Activated CD8-positive, alpha-beta memory T cell treated with anti-CD3 and anti-CD28 coated beads for 4 hours (primary cell): ENCODE measurements at places on chromosomes 2 and 18.
A peak's percentile ranks its signal among the peaks of the same experiment; 100 is the strongest.

GRCh38 chr18:11751341-11752115, 62.5 kb downstream of the GNAL start:
- no peak for DNase-seq

GRCh38 chr2:25365241-25365640, 23.5 kb upstream of the DNMT3A start:
- no peak for DNase-seq

DNA sequence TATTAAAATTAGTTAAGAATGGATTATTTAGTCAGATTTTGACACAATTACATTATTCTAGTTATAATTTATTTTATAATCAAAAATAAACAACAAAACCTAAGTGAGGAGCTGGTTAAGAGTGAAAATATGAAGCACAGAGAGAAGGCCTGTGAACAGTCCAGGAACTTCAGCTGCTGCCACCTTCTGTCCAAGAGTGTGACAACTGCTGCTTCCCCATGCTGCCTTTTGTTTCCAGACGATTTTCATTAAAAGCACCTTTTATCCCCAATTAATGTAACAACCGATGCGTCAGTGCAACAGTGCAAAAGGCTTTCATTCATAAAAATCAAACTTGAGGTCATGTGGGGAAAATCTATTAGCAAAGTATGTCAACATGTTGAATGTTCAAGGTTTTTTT, 363.6 kb downstream of the CTNNA2 start:
- DNase-seq, result no peak

GRCh38 chr2:20190876-20191713, 33.8 kb downstream of the SDC1 start:
- DNase-seq, result no peak

GRCh38 chr2:47402805-47403608, at the start of gene MSH2:
MSH2 (plus strand) TSS chr2:47403156; CDS start chr2:47403192, 36 bp downstream.
- peak; percentile 83 for DNase-seq

- DNase-seq, result no peak
Measured at GRCh38 chr2:234823877-234824376, 127.9 kb upstream of the SH3BP4 start.

- no peak for DNase-seq
Measured at GRCh38 chr2:95077530-95077825, 44.1 kb downstream of the MRPS5 start.

DNA sequence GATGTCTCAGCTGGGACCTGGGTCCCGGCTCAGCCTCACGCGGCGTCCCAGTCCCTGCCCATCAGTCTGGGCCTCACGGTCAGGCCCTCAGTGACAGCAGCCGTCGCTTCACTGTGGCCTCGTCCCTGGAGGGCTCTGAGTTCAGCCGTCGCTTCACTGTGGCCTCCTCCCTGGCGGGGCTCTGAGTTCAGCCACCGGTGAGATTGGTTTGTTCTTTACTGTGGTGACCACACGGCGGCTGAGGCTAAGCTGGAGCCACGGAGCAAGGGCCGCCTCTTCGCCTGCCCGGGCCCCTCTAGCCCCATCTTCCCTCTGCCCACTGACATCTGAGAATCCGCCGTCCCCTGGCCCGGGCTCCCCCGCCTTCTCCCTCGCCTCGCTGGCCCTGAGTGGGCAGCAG, 51.2 kb downstream of the NFATC1 start:
- no peak for DNase-seq

DNA sequence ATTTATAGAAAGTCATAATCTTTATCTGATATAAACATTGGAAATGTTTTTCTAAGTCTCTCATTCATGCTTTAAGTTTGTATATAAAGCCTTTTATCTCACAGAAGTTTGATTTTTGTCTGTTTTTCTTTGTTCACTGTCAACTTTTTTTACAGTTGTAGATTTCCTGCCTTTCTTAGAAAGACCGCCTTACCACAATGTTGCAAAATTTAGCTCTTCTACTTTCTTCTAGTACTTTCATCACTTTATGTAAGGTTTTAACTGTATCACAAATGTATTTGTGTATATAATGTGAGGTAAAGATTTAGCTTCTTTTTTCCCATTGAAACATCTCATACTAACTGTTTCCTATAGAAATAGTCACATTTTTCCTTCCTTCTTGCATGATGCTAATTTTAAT, 136.1 kb downstream of the DNAH6 start:
- DNase-seq, result no peak

- DNase-seq, result peak; percentile 18
Measured at GRCh38 chr2:231674587-231675338, 33.6 kb upstream of the PTMA start.

DNA sequence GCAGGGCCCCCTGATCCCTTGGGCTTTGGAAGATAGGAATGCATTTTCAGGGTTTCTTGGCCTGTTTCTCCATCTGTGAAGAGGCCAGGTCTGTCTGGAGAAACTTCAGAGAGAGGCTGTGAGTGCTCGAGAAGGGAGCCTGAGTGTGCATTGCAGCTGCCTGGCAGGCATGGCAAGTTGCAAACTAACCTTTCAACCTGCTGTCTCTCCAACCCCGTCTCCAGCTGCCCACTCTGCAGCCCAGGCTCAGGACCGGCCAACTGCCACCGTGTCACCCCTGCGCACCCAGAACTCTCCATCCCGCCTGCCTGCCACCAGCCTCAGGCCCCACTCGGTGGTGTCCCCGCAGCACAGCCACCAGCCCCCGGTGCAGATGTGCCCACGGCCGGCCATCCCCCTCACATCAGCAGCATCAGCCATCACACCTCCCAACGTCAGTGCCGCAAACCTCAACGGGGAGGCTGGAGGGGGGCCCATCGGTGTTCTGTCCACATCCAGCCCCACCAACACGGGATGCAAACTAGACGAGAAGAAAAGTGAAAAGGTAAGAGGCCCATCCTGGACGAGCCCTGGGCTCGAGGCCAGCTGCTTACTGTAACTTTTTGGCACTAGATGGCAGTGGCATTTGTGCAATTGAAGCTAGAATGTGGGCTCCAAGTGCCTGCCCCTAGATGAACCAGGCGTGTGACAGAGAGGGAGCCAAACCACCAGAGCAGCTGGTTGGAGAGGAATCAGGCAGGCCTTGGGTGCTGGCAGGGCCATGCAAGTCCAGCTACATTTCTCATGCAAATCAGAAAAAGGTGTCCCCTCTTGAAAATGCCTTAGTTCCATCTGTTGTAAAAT, 164.6 kb downstream of the SEPTIN10 start:
- DNase-seq, result no peak

DNA sequence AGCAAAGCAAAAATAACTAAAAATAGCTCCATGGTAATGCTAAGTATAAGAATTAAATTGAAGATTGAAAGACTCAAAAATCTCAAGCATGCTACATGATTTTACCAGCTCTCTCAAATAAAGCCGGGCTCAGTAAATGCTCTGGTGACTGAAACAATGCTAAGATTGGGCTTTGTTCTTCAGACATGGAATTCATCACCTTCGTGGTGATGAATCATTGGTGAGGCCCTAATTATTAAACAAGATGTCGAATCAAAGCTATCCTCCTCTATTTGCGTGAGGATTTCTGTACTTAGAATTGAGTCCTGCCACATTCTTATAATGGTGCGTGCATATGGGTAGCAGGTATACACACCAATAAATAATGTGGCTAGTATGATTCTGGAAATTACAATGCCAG, 58.8 kb upstream of the LRRTM1 start:
- DNase-seq, result no peak

DNA sequence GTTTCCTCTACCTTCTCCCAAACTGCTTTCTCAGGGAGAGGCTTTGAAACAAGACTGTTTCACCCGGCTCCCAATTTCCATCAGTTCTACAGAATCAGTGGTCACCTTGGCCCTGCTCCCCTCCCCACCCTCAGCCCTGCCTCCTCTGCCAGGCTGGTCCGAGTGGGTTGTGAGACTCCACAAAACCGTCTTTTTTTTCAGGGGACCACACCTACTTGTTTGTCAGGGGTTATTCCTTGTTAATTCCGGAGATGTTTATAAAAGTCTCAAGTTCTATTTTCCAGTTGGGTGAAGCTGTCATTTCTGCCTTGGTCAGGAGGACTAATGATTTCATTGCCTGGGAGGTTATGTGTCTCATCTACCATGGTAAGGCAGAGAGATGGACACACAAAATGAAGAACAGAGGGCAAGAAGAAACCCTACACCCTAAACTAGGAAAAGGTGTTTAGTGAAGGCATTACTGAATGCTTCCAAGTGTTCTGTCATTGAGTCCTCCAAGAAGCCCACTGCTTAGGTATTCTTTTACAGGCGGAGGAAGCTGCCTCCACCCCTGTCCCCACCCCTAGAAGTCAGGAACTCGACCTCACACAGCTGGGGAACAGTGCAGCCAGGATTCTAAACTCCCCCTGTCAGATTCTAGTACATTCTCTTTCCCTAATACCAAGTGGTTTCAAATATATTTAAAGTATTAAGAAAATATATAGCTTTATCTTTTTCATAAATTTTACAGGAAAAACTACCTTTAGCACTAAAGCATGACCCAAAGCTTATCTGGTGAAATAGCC, 46.3 kb downstream of the COPS8 start:
- no peak for DNase-seq

DNA sequence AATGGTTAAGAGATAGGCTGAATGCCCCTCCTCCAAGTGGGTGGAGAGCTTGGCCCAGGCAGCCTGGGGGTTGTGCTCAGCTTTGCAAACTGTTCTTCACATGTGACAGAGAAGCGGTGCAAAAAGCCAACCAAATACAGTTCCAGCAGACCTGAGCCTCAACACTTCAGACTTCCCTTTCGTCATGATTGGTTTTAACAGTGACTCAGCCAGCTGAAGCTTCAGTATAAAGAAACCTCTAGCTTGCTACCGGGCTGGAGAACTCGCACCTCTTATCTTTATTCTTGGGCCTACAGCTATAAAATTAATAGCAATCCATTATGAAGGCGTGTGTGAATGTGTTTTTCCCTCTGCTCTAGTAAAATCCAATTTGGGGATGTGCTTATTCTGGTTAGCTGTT, 20.0 kb downstream of the SETBP1 start:
- no peak for DNase-seq

- DNase-seq, result no peak
Measured at GRCh38 chr2:122795763-122796162, 1040.3 kb downstream of the TSN start.

- DNase-seq, result no peak
Measured at GRCh38 chr2:147603447-147603846, 241.4 kb upstream of the ACVR2A start.

DNA sequence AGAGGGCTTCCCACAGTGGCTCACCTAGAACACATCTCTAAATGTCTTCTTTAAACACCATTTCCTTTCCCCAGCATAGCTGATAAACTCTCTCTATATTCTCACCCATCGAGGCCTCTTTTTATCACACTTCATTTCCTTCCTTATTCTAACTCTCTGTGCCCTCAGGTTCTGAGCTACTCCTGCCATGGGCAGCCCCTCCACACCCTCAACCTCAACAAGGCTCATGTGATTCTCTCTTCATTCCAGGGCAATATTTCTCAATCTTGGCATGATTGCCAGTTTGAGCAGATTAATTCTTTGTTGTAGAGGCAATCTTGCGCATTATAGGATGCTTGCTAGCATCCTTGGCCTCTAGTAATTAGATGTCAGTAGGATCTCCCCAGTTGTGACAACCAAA, 999.1 kb downstream of the TSN start:
- no peak for DNase-seq

- no peak for DNase-seq
Measured at GRCh38 chr2:232389327-232389726, 10.8 kb downstream of the ALPP start.

DNA sequence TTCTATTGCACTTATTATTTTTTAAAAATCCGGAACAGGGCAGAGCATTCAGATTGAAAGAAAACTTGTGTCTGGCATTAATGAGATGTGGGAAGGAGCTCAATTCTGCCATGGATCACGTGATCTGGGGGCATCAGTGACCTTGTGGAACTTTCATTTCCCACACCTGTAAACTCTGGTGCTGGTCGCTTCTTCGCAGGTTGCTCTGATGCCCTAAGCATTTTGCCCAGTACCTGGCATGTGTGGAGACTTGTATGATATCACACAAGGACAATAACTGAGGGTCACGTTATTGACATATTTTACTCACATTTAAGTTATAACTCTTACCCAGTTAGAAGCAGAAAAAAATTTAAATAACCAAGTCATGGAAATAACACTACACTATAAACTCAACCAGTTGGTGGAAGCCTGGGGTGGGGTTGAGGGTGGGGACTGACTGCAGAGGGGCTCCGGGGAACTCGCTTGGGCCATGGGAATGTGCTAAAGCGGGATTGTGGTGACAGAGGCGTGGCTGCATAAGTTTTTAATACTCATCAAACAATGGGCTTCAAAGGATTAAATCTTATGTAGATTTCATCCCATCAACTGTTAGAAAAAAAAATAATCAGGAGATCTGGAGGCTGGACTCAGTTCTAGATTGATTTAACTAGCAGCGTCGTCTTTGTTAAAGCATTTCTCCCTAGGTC, 36.5 kb downstream of the ST3GAL5 start:
- no peak for DNase-seq

DNA sequence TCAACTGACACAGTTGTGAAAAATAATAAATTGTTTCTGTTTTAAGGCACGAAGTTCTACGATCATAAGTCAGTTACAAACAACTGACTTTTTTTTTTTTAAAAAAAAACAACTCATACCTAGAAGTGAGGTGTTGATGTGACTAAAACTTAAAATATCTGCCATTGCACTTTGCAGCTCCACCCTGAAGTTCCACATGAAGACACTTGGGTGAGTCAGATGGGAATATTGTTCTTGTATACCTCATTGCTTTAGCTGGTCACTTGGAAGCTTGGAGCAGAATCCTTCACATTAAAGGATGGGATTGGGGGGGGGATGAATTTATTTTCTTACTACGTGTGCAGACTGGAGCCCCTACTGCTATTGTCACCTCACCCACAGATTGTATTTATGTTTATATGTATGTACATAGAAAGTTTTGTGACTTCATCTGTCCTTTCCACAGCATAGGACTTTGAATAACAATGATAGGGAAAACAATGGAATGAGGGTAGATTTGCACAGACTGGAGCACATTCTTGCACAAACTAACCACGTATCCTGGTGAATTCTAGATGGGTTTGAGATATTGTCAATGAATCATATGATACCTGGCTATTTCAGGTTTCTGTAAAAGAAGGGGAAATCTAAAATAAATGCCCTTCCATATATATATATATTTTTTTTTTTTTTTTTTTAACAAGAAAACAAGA, 57.9 kb upstream of the ARHGAP15 start:
- no peak for DNase-seq

DNA sequence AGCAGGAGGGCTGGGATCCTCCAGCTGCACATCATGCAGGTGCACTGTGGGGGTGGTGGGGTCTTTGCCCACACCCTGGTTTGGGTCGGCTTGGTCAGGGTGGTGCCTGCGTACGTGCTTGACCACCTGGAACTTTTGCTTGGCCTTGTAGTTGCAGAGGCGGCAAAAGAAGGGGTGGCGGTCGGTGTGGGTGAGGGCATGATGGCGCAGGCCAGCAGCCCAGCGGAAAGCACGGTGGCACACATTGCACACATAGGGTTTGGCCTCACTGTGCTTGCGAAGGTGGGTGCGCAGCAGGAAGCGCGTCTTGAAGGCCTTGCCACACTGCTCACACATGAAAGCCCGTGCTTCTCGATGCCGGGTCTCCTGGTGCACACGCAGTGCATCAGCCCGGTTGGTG, 21.1 kb downstream of the ZNF142 start:
- DNase-seq, result no peak

DNA sequence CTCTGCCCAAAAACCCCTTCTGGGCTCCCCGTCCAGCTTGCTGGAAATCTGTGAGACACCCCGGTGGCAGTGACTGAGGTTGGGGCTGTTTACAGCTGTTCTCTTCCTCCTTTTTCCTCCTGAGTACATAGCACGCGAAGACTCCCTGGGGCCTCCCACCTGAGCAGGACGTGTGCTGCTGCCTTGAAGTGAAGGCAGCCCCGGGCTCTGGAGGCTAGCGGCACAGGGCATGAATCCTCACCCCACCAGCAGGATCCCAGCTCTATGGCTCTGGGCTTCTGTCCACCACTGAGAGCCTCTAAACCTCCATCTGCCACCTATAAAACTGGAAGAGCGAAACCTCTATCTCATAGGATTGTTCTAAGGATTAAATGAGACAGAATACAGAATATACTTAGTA, 182.5 kb downstream of the TMEM163 start:
- DNase-seq, result no peak
